ENCODE measurements at places on chromosomes 12 and 14. TPM values are rescaled to one million over a fixed set of nuclear protein-coding genes. Genes with fewer than 3 reads are reported as not detected.

Gene GLIPR1L1
- not detected for total RNA-seq

DNA sequence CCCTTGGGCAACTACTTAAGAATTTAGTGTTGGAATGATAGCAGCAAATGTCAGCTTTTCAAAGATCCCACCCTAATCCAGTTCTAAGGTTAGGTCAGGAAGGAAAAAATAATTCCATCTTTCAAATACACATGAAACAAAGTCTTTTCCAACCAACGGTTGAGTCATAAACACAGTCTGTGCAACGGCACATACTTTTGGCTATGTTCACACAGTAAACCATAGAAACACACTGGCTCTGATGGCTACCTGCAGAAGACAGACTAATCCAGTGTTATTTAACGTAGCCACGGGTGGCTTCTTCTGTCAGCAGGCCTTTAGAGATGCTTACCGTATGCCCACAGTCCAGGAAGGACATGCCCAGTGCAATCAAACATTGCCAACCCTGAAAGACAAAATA is 35.7 kb downstream of the HIGD1C start:
- no peak for DNase-seq

GRCh38 chr14:90003526-90004307 is 48.0 kb downstream of the TDP1 start:
- DNase-seq: no peak

DNA sequence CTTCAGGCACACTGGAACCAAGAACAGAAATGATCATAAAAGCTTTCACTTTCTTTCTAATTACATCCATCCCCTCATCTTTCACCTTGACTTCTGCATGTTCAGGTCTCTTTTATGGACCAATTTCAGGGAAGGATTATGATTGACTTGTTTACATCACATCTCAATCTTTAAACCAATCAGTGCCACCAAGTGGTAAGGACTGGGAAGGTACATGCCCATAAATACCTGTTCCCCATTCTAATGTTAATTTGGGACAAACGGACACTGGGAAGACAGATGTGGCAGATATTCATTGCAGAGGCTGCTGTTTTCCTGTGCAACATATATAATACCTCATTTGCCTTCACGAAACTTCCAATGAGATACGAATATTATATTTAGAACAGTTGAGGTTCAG is 978.1 kb downstream of the GALC start:
- no peak for DNase-seq

Gene SMIM41
- total RNA-seq: not detected

Gene CMKLR1
- total RNA-seq: under 0.01 TPM

Gene PLCZ1
- total RNA-seq: not detected

Gene IGFBP6
- 16.6 TPM for total RNA-seq

DNA sequence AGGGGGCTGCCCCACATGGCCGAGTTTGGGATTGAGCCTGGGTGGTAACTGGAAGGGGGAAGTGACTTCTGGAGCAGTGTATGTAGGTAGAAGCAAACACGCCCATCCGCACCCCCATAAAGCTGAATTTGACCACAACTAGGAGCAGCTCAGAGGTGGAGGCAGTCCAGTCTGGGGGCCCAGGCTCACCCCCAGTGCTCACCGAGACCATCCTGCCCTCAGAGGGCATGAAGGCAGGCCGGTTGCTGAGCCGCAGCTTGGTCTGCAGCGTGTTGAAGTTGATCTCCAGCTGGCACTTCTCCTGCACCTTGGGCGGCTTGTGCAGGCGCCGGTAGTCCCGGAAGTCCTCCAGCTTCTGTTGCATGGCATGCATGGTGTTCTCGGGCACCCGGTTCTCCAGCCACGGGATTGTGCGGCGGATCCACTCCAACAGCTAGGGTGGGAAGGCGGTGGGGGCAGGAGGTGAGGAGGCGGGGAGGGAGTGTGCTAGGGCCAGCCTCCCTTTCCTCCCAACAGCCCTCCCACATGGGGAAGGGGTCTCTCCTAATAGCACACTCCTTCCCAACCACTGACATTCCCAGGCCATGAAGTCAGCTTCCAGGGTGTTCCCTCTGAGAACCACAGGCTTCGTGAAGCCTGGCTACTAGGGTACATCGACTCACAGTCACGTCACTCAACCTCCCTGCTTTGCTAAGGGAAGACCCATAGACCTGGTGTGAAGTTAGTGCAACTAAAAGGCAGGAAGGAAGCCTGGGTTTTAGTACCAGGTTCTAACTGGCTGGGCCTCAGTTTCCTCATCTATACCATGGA is 87.0 kb downstream of the ACTN1 start:
- DNase-seq: peak; percentile 50

DNA sequence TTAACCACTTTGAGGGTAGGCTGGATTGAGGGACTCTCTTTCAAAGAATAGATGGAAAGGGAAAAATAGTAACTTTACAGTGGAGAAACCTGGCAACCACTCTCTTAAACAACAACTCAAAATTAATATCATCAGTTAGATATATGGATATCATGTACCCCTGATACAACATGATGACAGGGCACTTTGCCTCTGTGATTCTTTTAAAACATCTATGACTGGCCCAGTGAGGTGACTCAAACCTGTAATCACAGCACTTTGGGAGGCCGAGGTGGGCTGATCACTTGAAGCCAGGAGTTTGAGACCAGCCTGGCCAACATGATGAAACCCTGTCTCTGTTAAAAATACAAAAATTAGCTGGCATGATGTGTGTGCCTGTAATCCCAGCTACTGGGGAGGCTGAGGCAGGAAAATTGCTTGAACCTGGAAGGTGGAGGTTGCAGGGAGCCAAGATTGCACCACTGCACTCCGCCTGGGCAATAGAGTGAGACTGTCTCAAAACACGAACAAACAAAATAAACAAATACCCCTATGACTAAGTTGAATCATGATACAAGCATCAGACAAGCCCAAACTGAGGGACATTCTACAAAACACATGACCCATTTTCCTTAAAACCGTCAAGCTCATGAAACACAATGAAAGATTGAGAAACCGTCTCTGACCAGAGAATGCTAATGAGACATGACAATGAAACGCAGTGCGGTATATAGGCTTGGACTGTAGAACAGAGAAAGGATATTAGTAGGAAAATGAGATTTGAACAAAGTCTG is 26.4 kb upstream of the SLC7A8 start:
- no peak for DNase-seq

DNA sequence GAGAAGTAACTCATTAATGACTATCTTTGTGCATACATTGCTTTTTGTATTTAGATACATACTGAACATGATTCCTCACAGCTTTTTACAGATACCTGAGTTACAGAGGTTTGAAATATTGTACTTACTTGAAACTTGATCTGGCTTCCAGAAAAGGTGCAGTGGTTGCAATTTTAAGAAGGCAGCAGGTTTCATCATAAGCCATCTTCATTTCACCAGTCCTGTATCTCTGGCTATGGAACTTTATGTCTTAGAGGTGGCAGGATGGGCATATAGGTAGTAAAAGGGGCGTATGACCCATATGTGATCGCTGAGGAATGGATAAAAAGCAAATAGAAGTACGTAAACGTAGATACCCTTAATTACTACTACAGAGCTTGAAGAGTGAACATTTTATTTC is 13.7 kb downstream of the ZBTB1 start:
- DNase-seq: no peak

All from lung microvascular endothelial cell (primary cell).